ENCODE measurements at places on chromosomes 7 and 10. TPM values are rescaled to one million over a fixed set of nuclear protein-coding genes. Genes with fewer than 3 reads are reported as not detected.
A peak's percentile ranks its signal among the peaks of the same experiment; 100 is the strongest.

- no peak for DNase-seq
These were observed 174.1 kb upstream of the PLPP4 start for GRCh38 chr10:120282846-120283492.

DNA sequence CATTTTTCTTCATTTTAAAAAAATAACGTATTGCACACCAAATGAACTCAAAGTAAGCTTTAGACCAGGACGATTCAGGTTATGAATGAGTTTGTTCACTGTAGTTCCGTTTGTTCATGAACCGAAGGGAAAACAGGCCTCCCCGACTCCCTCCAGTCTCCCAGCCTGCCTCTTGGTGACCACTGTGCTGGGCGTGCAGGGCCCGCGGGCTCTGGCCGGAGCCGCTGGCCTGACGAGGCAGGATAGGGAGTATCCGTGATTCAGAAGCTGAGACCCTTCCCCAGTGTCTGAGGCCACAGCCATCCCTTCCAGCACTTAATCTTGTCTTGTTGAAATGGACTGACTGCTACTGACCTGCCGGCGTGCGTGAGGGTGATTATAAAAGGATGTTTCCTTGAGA, 30.8 kb upstream of the SH2B2 start:
- no peak for DNase-seq

DNA sequence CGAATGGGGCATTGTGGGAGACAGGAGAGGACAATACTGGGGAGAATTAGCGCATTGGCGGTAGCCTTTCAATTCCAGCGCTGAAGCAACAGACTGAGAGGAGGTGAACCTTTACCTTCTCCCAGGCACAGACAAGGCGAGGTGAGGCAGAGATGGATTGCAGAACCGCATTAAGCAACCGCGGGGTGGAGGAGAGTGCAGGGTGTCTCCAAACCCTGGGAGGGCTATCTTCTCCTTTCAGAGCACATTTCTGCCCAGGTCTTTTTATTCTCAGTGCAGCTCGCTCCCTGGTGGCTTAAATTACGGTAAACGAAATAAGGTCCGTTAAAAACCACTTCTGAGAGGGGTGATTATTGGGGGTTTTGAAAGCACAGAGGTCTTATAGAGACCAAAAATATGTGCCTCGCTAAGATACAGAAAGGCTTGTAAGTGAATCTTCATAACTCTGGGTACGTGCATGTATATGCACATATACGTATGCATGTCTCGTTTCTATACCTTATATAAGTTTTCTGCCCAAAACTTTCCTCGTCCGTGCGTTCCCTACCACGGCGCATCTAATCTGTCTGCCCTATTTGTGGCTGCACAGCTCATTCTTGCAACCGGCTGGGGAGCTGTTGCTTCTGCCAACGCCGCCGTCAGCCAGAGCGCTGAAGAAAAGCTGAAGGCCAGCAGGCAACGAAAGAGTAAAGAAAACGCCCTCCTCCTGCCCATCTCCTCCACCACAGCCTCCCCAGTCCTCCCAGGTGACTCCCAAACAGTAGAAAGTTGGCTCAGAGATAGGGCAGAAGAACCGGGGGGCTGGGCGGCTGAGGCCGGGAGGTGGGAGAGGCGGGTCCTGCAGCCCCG, 895 bp upstream of the ZNF804B start:
- no peak for DNase-seq

DNA sequence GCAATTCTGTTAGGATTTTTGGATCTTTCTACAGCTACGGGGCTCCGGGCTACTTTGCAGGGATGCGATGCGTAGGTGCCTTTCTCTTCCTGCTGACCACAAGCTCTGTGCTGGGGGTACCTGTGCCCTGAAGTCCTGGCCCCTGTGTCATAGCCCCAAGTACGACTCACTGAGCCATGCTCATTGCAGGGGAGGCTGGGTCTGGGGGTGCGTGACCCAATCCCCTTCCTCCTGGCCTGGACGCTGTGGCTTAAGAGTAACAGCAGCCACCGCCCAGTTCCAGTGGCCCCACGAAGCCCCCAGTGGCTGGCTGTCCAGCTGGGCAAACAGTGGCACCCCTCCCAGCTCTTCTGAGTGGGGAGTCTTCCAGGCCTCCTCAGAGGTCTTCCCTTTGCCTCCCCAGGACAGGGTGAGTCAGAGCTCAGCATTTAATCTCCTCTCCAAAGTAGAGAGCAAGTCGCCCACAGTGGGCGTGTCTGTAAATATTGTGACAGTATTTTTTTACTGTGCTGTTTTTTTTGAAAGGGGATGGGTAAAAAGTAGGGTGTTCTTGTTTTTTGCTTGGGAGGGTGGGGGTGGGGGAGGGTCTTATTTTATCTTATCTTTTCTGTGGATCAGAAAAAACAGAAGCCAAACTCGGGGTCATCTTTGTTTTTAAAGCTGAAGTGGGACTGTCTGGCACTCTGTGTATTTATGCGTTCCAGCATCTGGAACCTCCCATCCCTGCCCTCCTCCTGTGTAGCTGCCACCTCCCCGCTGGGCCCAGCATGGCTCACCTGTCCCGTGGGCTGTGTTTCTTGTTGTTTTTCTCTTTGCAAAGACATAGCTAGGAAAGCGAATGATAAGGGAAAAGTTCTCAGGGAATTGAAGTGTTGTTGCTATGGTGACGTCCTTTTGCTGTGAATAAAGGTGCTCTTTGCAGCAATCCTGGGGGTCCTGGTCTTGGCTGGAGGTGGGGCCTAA, 8.2 kb downstream of the LFNG start:
- DNase-seq, result peak; percentile 86

- DNase-seq, result peak; percentile 52
These were observed 130.0 kb downstream of the TES start for GRCh38 chr7:116340201-116340847.

DNA sequence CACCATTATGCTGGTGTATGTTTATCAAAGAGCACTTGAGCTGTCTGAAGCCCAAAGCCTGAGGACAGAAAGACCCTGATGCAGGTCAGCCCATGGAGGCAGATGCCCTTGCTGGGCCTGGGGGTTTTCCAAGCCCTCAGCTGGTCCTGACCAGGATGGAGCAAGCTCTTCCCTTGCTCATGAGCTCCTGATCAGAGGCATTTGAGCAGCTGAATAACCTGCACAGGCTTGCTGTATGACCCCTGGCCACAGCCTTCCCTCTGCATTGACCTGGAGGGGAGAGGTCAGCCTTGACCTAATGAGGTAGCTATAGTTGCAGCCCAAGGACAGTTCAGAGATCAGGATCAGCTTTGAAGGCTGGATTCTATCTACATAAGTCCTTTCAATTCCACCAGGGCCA, 13.0 kb downstream of the AQP1 start:
- no peak for DNase-seq

DNA sequence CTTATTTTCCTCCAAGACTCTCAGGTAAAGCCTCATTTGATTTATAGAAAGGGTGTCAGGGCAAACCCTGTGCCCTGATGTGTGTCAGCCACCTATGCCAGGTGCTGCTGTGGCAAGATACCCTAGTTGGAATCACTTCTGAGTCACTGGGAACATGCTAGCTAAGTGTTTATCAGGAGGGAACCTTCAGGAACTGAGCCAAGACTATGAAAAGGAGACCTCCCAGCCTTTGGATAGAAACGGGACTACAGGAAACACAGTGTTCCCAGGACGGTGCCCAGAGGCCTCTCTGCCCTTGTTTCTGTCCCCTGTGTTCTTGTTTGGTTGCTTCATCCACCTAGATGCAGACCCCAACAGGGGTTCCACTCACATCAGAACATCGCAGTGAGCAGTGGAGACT, 28.5 kb downstream of the CNNM1 start:
- no peak for DNase-seq

DNA sequence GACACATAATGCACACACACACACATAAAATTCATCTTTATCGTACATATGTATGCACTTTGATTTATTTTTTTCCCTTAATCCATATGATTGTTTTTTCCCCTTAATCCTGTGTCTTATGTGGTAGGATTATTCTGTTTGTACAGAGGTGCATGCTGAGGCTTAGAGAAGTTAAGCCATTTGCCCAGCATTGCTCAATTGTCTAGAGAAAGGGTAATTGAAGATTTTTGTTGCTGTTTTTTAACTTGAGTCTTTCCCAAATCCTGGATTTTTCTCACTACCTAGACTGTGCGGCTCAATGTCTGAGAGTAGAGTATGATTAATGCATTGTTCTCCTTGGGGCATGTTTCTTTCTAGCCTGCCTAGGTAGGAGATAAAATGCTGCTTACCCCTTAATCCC, 35.0 kb downstream of the WBP1L start:
- DNase-seq, result no peak

DNA sequence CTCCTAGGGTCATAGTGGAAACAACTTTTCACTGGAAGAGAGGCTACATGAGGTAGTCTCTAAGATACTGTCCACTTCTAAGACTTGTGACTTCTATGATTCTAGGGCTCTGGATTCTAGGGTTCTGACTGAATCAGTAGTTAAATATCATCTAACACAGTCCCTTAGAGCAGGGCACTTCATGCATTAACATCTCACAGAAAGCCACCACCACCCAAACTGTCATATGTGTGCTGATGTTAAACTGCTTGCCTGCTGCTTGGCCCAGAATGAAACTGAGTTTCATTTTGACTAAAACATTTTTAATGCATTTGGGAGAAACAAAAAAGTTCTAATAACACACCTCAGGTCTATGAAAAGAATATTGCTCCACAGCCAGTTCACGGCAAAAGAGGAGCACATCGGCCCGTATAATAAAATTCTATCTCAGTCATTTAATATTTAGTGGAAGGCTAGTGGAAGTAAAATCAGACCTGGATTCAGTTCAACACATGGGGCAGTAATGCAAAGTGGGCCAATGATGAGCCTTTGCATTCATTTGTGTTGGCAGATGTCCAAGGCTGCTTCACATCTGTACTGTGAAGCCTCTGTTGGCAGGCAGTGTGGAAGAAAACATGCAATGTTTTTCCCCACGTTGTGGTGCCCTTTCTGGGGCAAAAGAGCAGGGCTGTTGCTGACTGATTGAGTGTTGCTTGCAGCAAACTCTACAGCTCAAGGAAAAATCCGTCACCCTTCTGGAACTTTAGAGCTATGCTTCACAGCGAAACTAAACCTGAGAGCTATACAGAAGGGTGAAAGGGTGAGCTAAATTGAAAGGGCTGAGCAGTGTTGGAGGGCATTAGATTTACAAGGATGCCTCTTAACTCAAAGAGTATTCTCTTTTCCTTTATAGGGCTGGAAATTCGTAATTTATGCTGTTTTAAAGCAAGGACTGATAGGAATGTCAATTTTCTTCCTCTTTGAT, 33.5 kb upstream of the AUTS2 start:
- DNase-seq, result no peak

DYDC2 gene
- total RNA-seq, result not detected

RNLS gene
- total RNA-seq, result 20.8 TPM

FRMD4A gene
- total RNA-seq, result not detected

NKX2-3 gene
- not detected for total RNA-seq

RARRES2 gene
- total RNA-seq, result 12.6 TPM
